Fibroblast of lung (primary cell): ENCODE measurements at places on chromosomes 4 and X.
A peak's percentile ranks its signal among the peaks of the same experiment; 100 is the strongest.

GRCh38 chr4:41110050-41110449 lies 104.3 kb downstream of the APBB2 start:
- no peak for DNase-seq

- no peak for DNase-seq
Observed at GRCh38 chrX:94123062-94123461, 449.1 kb downstream of the FAM133A start.

GRCh38 chr4:72505314-72505744 lies 63.7 kb downstream of the ADAMTS3 start:
- DNase-seq = peak; percentile 73

- DNase-seq = no peak
Observed at GRCh38 chrX:24019448-24019847, 7.5 kb downstream of the KLHL15 start.

- DNase-seq = no peak
Observed at GRCh38 chr4:62495032-62495431, 1294.9 kb downstream of the ADGRL3 start.

GRCh38 chr4:17787315-17787714 lies 5.9 kb upstream of the FAM184B start:
- DNase-seq = peak; percentile 67

DNA sequence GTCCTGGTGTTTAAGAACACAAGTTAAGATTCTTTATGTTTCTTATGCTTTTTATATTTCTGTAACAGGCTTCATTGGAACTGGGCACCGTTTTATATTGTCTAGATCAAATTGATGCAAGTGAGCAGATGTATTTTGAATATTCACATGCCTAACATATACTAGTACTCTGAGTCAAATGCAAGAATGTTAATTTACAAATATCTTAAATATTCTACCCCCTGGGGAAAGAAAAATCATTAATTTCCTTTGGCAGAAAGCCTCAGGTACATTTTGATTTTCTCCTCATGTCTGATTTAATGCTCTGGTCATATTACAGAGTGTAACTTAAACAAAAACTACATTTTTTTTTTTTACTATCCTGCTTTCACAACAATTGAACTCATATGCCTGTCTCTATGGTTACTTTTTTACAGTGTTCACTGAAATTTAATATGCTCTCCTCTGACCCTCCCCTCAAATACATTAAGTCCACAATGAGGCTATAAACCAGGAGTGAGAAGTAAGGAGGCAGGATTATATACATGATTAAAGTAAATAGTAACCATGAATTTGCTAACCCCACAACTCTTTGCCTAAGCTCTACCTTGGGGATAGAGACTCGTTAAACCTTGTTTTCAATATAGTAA lies 2.4 kb upstream of the NSUN7 start:
- no peak for DNase-seq

DNA sequence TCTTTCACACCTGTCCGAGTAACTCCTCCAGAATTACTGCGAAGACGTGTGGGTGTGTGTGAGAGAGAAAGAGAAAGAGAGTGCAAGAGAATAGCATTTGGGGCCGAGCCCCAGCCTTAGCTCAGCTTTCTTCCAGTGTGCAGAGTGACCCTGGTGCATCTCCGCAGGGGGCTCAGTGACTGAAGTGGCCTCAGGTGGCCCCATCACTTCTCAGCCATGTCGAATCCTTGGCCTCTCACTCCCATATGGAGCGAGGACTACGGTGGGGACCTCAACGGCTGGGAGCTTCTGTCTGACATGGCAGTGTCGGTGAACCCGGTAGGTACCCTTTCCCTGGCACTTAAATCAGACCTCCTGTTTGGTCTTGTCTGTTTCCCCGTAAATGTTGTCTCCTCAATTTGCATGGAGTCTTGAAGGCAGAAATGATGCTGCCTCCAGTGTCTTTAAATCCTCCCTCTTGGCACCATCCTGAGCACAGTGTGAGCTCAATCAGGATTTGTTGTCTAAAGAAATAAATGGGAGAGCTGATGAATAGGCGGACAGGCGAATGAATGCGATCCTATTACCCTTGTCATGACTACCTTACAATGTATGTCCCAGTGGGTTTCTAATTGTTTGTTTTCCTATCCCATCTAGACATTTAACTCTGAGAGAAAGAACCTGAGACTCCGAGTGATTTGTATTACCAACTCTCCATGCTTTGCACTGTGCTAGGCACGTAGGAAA lies 305.9 kb downstream of the AFF2 start:
- DNase-seq = no peak

- DNase-seq = no peak
Observed at GRCh38 chr4:81146466-81146865, 68.6 kb downstream of the PRKG2 start.

DNA sequence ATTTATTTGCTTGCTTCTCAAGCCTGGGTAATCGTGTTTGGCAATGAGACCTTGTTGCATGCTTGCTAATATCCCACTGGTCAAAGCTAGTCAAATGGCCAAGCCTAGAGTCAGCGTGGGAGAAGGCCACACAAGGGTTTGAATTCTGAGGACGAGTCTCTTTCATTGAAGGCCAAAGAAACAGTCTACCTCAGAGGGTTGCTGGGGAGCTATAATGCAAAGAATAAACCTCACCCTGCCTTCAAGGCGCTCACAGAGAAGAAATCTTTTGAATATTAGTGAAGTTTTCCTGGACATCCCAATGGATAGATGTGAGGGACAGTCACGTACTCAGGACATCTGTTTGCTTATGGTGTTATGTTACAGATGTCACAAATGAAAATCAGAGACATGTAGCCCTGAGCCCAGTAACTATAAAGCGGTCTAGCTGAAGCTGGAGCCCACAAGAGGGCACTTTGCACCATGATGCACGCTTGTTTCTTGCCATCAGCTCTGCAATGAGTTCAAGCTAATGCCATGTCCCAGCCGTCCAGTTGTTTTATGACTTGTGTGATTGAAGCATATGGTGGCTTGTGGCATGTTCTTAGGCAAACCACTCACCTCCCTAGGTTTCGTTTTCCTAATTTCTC lies 1.1 kb upstream of the TLR3 start:
- peak; percentile 75 for DNase-seq

GRCh38 chr4:80613470-80613869 lies 277.9 kb downstream of the CFAP299 start:
- no peak for DNase-seq

- no peak for DNase-seq
Observed at GRCh38 chrX:132533409-132533808, 44.6 kb upstream of the MBNL3 start.

GRCh38 chrX:44506678-44507077 lies 36.0 kb downstream of the FUNDC1 start:
- no peak for DNase-seq
